Stimulated activated CD4-positive, alpha-beta T cell treated with anti-CD3 and anti-CD28 coated beads, Interleukin-12 subunit alpha, Interleukin-12 subunit beta, amount 100 ng/mL, for 48 hours (primary cell): ENCODE measurements at places on chromosomes 3 and 15.

DNA sequence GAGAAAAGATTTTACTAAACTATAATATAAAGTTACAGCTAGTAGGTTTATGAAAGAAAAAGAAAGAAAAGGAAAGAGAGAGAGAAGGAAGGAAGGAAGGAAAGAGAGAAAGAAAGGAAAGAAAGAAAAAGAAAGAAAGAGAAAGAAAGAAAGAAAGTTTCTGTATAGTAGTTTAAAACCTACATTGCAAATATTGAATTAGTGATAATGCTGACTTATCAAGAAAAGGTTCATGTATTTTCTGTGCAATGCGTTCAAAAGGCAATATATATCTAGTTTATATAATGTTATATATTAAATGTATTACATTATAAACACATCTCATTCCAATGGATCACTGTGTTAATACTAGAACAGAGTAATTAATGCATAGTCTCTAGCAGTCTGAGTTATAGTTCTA, 648.4 kb downstream of the ZBBX start:
- no peak for DNase-seq

GRCh38 chr3:68482565-68482964, 449.8 kb downstream of the TAFA4 start:
- DNase-seq: no peak

- DNase-seq: no peak
Measured at GRCh38 chr3:121619691-121620090, 26.5 kb downstream of the FBXO40 start.

- DNase-seq: no peak
Measured at GRCh38 chr3:168476360-168476980, 380.7 kb upstream of the GOLIM4 start.

DNA sequence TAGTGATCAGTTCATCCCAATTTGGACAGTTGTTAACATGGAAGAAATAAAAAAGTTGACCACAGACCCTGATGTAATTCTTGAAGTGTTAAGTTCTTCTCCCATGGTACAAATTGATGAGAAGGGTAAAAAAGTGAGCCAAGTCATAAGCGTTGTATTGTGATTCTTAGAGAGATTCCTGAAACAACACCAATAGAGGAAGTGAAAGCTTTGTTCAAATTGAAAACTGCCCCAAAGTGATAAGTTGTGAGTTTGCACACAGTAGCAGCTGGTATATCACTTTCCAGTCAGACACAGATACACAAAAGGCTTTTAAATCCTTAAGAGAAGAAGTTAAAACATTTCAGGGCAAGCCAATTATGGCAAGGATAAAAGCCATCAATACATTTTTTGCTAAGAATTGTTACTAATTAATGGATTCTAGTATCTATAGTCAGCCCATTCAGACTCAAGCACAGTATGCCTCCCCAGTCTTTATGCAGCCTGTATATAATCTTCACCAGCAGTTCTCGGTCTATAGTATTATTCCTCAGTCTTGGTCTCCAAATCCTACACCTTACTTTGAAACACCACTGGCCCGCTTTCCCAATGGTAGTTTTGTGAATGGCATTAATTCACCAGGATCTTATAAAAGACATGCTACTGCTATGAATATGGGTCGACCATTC, 38.2 kb downstream of the CDIN1 start:
- DNase-seq: no peak

GRCh38 chr3:16502347-16502908, 11.1 kb downstream of the RFTN1 start:
- no peak for DNase-seq

GRCh38 chr15:75844629-75845335, 1.5 kb downstream of the UBE2Q2 start:
- DNase-seq: no peak

DNA sequence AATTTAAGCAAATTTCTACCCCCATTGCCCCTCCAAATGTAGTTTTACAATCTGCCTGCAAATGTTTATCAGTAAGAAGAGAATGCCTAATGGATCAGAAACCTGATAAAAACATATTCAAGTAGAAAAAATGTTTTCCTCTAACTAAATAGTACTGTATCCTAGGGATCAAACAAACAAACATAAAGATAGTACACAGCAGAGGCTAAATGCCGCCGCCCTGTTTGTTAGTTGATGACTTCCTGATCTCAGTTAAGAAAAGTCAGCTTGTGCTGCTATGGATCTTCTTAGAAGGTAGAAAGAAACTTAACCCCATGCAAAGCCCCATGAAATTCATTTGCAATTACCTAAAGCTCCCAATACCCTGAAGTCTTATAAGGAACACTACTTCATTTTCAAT, 387.3 kb upstream of the THBS1 start:
- no peak for DNase-seq

DNA sequence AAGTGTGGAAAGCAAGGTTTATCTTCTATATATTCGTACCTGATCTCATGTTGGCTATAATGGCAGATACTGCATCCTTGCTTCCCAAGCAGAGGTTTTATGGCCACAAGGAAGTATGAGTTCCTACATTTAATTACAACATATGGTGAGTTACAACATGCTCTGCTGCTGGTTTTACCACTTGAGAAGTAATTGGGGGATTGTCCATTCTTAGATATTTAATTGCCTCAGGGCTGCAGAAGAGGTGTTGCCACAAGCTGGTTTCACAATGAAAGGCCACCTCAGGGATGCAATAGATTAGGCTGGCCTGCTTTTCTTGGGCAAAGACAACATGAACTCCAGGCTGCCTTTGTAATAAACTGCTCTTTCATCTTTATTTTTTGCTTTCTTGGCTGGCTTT, 48.6 kb downstream of the RAP2B start:
- DNase-seq: no peak

- DNase-seq: no peak
Measured at GRCh38 chr15:92963794-92964193, 63.7 kb downstream of the CHD2 start.

DNA sequence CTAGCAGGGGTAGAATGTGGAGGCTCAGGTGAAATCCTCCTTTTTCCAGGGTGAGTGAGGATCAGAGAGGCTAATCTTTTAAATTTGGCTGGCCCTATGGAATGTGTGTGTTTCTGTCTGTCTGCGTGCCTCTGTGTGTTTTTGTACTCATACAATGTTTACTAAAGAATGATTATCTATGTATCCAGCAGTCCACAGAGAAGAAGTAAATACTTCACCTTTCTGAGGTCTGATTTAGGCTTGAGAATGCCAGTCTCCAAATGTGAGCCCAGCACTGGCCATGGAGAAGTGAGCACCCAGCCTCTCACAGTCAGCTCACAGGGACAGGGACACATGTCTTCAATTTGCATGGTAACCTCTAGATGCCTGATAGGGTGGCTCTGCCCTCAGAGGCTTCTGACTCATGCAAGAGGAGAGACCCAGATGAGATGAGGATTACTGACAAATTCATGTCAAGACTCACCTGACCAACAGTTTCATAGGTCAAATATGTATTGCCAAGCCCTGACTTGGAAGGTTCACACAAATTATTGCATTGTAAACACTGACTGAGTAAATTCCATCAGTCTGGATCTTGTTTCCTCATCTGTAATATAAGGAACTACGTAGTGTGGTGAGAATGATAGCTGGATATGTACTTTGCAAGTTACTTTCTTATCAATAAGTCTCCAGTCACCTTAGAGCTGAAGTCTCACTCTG, 31.0 kb downstream of the ENTPD3 start:
- no peak for DNase-seq

DNA sequence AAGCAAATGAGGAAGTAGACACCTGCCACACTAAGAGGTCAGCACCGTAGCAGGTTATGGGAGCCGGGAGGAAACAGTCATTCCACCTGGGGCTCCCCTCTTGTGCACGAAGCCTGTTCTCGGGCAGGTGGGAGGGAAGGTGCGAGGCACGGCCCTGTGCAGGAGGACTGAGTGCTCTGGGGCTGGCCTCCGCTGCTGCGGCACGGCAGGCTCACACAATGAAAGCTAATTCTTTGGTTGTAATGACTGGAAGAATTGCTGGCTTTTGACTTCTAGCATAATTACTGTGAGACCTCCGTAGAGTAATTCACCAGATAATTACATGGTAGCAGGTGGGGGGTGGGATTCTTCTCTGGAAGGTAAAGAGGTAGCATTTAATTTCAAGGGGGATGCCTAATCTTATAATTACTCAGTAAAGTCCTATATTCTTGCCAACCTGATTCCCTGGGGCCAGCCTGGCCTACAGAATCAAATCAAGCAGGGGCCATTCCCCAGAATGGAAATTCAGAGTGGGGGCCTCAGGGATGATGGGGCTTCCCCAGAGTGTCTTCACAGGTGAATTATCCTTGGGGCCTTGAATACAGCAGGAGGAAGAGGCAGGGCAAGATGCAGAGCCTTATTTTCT, 129.1 kb downstream of the TPRA1 start:
- DNase-seq: no peak

DNA sequence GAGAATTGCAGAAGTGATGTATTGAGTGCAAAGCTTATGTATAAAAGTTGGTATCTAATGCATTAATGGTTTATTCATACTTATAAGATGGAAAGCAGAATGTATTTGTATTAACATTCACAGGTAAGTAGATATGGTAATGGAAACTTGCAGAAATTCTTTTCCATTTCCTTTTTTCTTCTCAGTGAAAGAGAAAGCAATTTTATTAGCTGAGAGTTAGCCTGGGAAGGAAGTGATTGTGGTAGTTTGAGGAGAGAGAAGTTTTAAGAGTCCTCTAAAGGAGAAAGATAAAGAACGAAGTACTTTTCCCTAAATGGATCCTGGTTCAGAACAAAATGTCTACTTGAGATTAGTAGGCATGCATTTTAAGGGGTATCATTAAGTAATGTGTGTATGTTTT, 60.1 kb upstream of the OSTN start:
- no peak for DNase-seq

DNA sequence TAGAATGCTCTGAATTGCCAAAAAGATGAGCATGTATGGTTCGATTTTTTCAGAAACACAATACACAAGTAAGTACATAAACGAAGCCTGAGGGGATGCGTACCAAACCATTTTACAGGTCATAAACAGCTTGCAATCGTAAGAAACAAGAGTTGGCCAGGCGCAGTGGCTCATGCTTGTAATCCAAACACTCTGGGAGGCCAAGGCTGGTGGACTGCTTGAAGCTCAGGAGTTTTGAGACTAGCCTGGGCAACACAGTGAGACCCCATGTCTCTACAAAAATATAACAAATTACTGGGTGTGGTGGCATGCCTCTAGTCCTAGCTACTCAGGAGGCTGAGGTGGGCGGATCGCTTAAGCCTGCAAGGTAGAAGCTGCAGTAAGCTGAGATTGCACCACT, 13.4 kb downstream of the TRA2B start:
- DNase-seq: no peak

DNA sequence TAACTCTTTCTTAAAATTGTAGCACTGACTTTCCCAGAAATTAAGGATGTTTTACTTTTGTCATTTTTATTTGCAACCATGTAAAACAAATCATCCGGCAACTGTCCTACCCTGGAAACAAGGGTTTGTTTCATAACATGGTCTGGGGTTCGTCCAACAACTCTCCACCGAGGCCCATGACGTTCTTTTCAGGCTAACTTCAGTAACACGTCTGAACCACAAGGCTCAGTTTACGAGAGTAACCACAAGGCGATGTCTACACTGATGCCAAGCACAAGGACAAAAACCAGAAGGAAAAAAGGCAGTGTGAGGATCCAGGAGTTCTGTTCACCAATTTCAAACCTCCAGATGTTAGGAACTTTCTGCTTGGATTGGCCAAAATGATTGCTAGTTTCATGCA, 546.1 kb downstream of the NTRK3 start:
- no peak for DNase-seq

DNA sequence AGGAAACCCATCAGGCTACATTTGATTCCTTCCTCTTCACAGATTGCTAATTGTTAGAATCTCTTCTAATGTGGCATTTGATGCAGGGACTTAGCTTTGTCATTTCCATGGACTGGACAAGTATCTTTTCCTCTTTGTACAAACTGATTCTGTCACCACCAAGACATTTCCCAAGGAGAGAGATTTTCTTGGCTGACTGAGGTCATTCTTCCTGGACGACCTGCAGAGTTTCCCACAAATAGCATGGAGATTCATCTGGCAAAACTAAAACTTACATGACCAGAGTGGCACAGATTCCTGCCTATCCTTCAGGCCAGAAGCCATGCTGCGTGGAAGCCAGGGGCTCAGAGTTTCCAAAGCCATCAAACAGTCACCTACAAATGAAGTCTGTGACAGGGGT, 269.2 kb upstream of the LRTM1 start:
- DNase-seq: no peak

DNA sequence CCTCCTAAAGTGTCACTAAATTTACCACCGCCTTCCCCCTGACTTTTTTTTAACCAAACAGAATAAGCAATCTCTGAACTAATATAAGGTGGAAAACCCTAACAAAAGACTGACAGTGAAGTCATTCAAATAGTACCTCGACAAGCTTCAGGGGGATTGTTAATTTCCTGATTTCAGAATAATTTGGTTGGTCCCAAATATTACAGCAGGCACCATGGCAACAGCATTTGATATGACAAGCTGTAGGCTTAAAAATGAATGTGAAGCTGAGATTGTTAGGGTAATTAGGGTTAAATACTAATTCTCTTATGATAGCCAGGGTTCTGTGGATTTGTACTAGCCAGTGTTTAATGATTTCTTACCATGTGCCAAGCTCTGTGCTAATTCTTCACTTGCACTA, 63.5 kb upstream of the GOLGA8B start:
- no peak for DNase-seq

- peak; percentile 55 for DNase-seq
Measured at GRCh38 chr15:26889298-26889898, 22.5 kb downstream of the GABRA5 start.

- no peak for DNase-seq
Measured at GRCh38 chr15:70722266-70723121, 40.9 kb downstream of the UACA start.

DNA sequence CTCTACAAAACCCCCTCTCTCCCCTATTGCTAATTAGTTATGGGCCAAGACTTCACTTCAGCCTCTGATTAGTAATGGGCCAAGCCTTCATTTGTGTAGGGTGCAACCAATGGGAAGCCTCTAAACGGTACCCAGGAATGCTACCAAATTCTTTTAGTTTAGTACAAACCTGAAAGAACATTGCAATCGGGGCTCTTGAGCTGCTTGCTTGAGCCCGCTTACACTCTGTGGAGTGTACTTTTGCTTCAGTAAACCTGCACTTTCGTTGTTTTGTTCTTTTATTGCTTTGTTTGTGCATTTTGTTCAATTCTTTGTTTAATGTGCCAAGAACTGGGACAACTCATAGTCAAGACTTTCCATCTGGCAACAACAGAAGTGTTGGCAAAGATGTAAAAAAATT, 26.2 kb downstream of the DNAAF4 start:
- no peak for DNase-seq

- no peak for DNase-seq
Measured at GRCh38 chr15:35723852-35724251, 177.9 kb upstream of the DPH6 start.

- no peak for DNase-seq
Measured at GRCh38 chr15:35583863-35584528, 38.0 kb upstream of the DPH6 start.

DNA sequence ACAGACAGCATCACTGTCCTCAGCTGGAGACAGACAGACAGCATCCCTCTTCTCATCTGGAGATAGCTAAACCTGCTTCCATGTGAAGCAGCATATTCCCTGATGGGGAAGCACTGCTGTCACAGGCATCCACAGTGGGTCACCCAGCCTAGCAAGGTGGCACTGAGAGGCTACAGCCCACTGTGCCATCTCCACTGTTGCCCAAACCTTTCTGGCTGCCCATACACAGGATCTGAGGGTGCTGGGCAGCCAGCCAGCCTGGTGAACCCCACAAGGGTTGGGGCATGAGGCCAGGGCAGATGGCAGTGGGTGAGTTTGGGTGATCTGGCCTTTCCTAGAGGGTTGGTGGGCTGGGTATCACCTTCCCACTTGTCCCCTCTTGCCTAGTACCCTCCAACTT, 11.7 kb downstream of the CHST13 start:
- no peak for DNase-seq
